ENCODE measurements at places on chromosomes 5 and 9. TPM values are rescaled to one million over a fixed set of nuclear protein-coding genes. Genes with fewer than 3 reads are reported as not detected.

The SLC45A2 gene
- total RNA-seq: not detected

The TICAM2 gene
- 1.1 TPM for total RNA-seq

The PCDHGB3 gene
- total RNA-seq: 0.66 TPM

The OMD gene
- total RNA-seq: not detected

The BAAT gene
- 0.08 TPM for total RNA-seq

The HAVCR2 gene
- 128 TPM for total RNA-seq

The EIF4EBP3 gene
- 16.1 TPM for total RNA-seq

The SURF2 gene
- 30.9 TPM for total RNA-seq

The PCDHGA11 gene
- total RNA-seq: 0.24 TPM

The PLAC8L1 gene
- total RNA-seq: 0.37 TPM

The AFAP1L1 gene
- not detected for total RNA-seq

The IL33 gene
- not detected for total RNA-seq

The SLC34A1 gene
- total RNA-seq: 0.26 TPM

The BTNL8 gene
- not detected for total RNA-seq

The FBXL7 gene
- not detected for total RNA-seq

The TXNDC8 gene
- total RNA-seq: not detected

The ARL14EPL gene
- total RNA-seq: not detected

The ARAP3 gene
- total RNA-seq: 7.2 TPM

The MZB1 gene
- 38.8 TPM for total RNA-seq

The RNF180 gene
- not detected for total RNA-seq

The OTULINL gene
- 14.0 TPM for total RNA-seq

The ZNF608 gene
- total RNA-seq: not detected

The CACNA1B gene
- total RNA-seq: not detected

The PCDHA12 gene
- not detected for total RNA-seq

The IL3 gene
- 94.6 TPM for total RNA-seq

The TMEM250 gene
- 51.5 TPM for total RNA-seq

The INSL6 gene
- total RNA-seq: not detected

The SLC46A2 gene
- not detected for total RNA-seq

The CDKN2AIPNL gene
- 35.6 TPM for total RNA-seq

The NR5A1 gene
- not detected for total RNA-seq

The TNC gene
- 0.60 TPM for total RNA-seq

The ANKRD55 gene
- 1.0 TPM for total RNA-seq

The LECT2 gene
- not detected for total RNA-seq

The SURF6 gene
- 29.0 TPM for total RNA-seq

The FGF10 gene
- total RNA-seq: not detected

The PPP2R2B gene
- total RNA-seq: not detected

The ALDH1A1 gene
- total RNA-seq: not detected

The DMGDH gene
- total RNA-seq: not detected

The PDGFRB gene
- total RNA-seq: 0.76 TPM

The SV2C gene
- total RNA-seq: not detected

The TRPM3 gene
- total RNA-seq: not detected

The AHRR gene
- total RNA-seq: 23.7 TPM

The RNF183 gene
- total RNA-seq: not detected

The AJM1 gene
- total RNA-seq: 5.8 TPM

The SEMA4D gene
- 388 TPM for total RNA-seq

The SH3PXD2B gene
- 0.26 TPM for total RNA-seq

The N4BP3 gene
- 1.8 TPM for total RNA-seq

The ELOVL7 gene
- 0.49 TPM for total RNA-seq

The PCA3 gene
- not detected for total RNA-seq

The FAXDC2 gene
- total RNA-seq: not detected

The GDNF gene
- 0.36 TPM for total RNA-seq

The SLC22A4 gene
- total RNA-seq: 1.6 TPM

The SLCO6A1 gene
- not detected for total RNA-seq

The COL23A1 gene
- total RNA-seq: not detected

All from activated T-helper 1 cell treated with anti-CD3 and anti-CD28 coated beads, Interleukin-12 subunit alpha, Interleukin-12 subunit beta, Interleukin-2, Interleukin-4 antibody, amounts not matched to agents 30 ng/mL and 10 ng/mL and 1 ng/mL, durations not matched to agents 14 hours and 24 hours and 36 hours (primary cell).